ENCODE measurements at places on chromosomes 5 and 9. TPM values are rescaled to one million over a fixed set of nuclear protein-coding genes. Genes with fewer than 3 reads are reported as not detected.

The GCNT4 gene
- total RNA-seq, result 1.1 TPM

The ITK gene
- total RNA-seq, result 249 TPM

The CYLC2 gene
- not detected for total RNA-seq

The CDH6 gene
- total RNA-seq, result not detected

DNA sequence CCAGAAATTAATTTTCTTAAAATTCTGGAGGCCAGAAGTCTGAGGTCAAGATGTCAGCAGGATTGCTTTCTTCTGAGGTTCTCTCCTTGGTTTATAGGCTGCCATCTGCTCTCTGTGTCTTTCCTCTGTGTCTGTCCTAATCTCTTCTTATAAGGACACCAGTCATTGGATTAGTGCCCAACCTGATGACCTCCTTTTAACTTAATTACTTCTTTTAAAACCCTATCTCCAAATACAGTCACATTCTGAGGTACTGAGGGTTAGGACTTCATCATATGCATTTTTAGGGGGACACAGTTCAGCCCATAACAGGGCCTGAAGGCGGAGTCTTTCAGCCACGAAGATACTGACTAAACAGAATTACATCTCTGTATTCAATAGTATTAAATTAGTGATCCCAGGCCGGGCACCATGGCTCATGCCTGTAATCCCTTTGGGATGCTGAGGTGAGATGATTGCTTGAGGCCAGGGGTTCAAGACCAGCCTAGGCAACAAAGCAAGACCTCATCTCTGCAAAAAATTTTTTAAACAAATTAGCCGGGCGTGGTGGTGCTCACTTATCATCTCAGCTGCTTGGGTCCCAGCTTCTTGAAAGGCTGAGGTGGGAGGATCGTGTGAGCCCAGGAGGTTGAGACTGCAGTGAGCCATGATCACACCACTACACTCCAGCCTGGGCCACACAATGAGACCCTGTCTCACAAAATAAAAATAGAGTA, 5.9 kb upstream of the RPS6 start:
- no peak for DNase-seq

DNA sequence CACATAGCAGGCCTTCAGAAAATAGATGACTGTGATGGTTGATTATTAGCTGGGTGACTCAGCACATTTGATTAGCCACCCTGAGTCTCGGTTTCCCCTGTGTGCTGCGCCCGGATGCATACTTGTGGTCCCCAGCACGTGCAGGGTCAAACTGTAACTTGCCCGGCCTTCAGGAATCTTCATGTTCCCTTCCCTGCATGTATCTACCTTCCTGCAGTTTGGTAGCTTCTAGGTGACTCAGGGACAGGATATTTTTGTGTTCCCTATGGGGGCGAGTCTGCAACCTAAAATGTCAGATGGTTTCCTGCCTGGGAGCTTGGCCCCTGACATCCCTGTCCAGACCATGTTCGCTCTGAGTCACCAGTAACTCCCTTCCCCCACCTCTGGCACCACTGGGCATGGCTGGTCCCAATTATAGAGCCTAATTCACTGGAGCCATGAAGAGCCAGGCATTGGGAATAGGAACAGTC, 13.2 kb downstream of the PTGS1 start:
- DNase-seq, result no peak

GRCh38 chr9:17627641-17628040, 48.8 kb downstream of the SH3GL2 start:
- DNase-seq, result no peak

DNA sequence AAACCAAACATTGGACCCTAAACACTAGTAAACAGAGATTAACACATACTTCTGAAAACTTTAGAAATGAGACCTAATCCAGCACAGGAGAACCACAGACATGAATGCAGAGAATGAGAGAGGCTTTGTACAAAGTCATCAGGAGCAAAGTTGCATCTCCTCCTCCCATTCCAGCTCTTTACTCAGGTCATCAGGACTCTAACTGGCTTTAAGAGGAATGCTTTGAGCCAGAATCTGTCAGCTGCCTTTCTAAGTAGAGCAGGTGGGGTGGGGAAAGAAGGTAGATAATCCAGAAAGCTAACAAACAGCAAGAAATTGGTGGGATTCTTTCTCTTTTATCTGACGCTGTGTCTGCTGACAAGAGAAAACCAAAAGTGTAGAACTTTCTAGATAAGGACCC, 582.7 kb upstream of the DMAC1 start:
- DNase-seq, result no peak

- no peak for DNase-seq
Observed at GRCh38 chr5:2997179-2997578, 245.7 kb upstream of the IRX2 start.

GRCh38 chr9:72871685-72872084, 81.2 kb downstream of the ALDH1A1 start:
- DNase-seq, result no peak

All from activated T-cell treated with anti-CD3 and anti-CD28 coated beads, Interleukin-2, amount 50 U/mL, for 4 hours (primary cell).